ENCODE measurements at places on chromosomes 5 and 9.

- DNase-seq, result no peak
These were observed 357.9 kb downstream of the IRX2 start for GRCh38 chr5:2393556-2393955.

DNA sequence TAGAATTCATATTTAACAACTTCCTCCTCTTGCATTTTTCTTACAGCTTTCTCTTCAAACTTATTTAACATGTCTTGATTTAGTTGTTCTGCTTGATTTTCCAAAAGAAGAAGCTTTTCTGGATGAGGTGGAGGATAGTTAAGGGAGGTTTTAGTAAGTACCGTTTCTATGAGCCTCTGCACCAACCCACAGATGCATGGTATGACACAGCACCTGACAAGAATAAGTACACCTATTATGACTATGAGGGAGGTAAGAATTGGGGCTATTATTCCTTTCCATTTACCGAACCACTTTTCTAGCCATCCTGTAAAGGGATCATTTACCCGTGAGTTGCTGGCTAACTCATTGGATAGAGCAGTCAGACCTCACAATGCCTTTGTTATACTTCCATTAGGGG is 2.5 kb upstream of the HMGCS1 start:
- peak; percentile 20 for DNase-seq

GRCh38 chr5:13027874-13028273 is 916.6 kb downstream of the DNAH5 start:
- DNase-seq, result no peak

DNA sequence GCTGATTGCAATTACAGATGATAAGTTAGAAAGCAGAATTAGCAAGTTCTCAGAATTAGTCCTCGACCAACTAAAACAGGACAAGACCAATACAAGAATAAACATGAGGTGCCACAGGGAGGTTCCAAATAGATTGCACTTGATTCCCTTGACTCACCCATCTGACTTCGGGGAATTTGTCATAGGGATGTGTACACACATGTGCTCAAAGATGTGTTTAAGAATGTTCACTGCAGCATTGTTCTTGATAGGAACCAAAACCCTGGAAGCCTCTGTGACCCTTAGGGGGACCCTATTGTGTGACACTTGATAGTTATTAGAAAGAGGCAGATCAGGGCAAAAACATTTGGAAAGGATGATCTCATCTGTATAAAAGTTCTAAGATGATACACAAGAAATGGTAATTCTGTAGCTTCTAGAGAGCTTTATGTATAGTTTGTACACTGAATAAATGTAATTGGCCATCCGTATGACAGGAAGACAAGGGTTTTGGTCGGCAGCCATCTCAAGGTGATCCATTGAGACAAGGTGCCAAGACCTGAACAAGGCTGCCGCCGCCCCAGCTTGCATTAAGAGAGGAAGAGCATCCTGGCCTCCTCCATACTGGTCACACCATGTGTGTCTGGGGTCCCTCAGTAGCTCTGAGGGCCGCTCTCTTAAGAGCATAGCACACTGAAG is 48.2 kb upstream of the GARNL3 start:
- no peak for DNase-seq

DNA sequence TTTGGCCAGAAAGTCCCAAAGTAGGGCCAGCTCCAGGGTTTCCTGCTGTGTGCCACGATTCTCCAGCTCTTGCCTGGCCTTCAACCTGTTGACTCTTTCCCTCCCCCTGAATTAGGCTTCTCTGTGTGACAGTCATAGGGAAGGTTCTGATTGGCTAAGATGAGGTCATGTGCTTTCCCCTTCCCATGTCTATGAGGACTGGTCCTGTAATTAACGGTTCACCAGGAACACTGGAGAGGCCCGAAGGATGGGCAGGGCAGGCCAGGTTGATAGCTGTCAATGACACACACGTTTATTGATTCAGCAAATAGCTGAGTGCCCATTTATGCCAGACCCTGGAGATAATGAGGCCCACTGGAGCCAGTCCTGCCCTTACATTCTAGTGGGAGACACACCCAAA is 9.0 kb upstream of the PRR7 start:
- no peak for DNase-seq

DNA sequence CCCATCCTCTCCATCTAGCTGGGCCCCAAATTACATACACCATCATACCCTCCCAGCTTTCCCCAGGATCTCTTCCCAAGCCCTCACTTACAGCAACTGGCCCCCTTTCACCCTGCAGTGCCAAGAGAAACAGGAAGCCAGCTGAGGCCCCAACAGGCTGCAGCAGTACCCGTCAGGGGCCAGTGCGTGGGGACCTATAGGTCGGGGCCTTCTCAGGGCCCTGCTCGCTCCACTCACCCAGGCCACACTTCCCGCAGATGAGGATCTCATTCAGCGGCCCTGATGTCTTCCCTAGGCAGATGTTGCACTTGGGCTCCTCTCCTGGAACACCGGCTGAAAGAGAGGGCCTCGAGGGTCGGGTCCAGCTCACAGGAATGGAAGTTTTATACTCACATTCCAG is 6.8 kb downstream of the PHF19 start:
- no peak for DNase-seq

DNA sequence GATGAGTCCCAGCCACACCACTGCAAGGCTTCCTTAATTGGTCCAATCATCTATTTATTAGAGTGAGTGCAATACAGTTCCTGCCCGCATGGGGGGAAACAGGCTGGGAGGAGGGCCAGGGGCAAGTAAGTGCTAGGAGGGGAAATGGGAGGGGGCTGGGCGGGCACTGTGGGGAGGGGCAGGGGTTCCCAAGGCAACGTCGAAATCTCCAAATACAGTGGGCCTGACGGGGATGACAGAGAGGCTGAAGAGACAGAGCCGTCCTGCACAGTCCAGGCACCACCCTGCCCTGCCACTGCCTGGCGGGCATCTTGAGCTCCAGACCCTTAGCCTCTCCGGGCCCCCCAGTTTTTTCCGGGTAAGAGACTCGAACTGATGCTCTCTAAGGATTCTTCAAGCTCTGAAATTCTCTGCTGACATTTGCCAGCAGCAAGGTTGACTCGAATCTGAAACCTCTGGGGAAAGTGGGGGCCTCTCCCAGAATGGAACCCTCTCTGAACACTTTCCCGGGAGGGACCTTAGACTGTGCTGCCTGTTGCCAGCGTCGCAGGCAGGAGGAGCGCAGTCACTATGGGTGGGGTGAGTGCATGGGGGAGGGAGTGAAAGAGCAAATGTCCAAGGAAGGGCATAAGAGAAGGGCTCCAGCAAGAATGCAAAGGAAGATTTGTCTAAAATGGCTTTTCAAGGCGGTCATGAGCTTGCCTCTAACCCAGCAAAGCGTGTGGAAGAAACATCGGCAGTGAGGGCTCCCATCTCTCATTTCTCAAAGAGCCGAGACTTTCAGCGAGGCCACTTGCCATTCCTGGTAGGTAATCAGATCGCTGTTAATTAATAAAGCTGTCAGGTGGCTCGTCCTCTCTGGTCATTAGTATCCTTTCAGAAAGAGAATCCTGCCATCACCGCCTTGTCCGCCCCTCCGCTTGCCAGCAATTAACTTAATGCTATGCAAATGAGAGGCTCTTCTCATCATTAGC is 99.0 kb downstream of the GTF3C4 start:
- DNase-seq, result peak; percentile 62

- DNase-seq, result no peak
These were observed 411.2 kb upstream of the SLC30A5 start for GRCh38 chr5:68682400-68683160.

DNA sequence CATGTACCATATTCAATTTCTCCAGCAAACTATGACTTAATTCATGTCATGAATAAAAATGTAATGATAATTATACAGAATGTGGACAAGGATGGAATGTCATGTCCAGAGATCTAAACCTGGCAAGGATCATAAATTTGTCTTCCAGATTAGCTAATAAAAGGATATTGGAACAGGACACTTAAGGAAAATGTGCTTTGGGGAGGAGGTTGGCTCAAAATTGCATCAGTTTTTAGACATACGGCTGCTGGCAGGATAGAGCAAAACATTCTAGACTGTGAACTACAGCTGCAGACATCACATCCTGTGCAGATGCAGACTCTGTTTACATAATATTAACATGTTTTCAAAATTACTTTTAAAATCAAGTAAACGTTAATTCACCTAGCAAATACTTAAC is 248.4 kb downstream of the TLR4 start:
- no peak for DNase-seq

DNA sequence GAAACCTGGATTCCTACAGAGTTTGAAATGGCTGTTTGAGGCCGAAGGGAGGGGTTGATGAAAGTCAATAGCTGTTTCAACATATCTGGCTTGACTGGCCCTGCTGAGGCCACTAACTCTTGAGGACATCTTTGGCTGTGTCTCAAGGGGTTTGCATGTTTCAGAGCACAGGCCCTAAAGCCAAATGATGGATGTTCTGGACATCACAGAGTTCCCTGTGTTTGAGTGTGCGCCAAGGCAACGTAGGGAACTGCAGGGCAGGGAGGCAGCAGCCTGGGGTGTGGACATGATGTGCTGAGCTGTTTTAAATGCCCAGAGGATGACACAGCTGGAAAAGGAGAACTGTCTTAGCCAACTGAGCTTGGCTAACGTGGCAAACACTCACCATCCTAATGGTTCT is 89.6 kb downstream of the RAPGEF1 start:
- no peak for DNase-seq

DNA sequence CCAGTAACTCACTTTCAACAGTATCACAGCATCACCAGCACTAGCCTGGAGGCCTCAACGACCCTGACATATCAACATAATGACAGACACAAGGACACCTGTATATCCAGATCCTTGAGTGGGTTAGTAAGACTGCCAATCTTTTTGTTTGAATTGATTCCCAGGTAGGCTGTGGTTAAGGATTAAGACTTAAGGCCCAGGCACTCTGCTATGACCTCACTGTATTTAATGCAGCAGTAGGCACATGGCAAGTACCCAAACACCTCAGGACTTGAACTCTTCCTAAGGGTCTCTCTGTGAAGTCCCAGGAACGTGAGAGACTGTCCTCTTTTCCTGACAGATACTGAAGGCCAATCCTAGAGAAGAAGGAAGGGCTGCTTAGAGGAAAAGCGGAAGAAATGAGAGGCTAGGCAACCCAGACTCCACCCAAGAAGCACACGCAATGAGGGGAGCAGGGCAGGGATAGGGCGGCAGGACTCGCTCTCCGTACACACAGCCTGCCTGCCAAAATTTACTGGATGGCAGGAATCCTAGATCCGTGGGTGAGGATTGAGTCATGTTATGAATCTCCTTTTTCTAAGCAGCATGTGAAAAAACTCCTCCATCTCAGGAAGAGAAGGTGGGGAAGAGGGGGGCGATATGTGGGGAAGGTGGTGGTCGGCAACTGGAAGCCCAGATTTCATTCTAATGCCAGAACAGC is 93.4 kb downstream of the SIL1 start:
- no peak for DNase-seq

- DNase-seq, result no peak
These were observed 334.7 kb downstream of the NR2F1-AS1 start for GRCh38 chr5:93246090-93246855.

DNA sequence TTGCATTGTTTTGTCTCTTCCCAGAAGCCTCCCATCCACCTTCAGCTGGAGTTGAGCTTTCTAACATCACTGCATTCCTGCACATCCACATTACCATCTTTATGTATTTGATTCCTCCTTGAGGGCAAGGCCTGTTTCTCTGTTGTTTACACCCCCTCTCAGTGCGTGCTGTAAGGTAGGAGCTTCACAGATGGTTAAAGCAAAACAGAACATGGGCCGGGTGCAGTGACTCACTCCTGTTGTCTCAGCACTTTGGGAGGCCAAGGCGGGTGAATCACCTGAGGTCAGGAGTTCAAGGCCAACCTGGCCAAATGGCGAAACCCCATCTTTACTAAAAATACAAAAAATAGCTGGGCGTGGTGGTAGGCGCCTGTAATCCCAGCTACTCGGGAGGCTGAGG is 110.9 kb downstream of the KCNIP1 start:
- no peak for DNase-seq

- DNase-seq, result no peak
These were observed 49.2 kb downstream of the PLEKHG4B start for GRCh38 chr5:141211-141610.

DNA sequence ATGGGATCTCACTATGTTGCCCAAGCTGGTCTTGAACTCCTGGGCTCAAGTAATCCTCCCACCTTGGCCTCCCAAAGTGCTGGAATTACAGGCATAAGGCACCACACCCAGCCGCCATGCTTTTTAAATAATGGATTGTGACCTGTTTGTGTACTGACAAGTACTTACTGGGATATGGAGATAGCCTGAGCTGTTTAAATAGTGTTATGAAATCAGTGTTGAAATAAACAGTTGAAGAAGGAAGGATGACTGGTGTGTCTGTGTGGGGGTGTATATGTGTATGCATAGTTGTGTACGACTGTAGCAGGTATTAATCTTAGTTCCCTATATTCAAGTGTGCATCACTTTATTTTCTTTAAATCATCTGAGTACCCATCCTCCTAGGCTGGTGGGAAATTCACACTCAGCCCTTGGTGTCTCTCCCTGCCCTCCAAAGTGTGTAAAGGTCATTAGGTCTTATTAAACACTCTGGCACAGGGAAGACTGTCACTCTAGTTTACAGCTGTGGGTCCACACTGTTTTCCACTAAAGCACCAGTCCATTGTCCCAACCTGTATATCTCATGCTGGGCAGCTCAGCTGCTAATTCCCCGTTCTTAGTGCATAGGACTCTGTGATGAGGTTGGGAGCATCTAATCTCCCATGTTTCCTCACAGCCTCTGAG is 91.0 kb downstream of the SNX18 start:
- DNase-seq, result no peak

Measured in stimulated activated CD4-positive, alpha-beta T cell treated with anti-CD3 and anti-CD28 coated beads, Interleukin-4, amount 100 ng/mL, for 1 hour (primary cell).